ENCODE measurements at places on chromosomes 6 and 20.

DNA sequence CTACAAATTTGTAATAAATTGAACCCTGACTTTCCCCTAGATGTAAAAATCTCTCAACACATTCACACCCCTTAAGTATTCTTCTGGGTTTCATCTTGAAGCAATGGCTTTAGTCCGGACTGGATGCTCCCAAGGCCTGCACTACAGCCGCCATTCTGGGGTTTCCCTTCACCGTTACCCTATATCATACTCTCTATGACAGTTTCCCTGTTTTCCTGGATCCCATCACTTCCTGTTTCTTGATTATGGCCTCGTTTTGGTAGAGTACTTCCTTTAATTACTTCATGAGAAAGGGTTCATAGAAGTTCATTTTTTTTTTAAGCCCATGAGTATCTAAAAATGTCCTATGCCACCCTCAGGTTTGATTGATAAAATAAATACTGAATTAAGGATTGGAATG is 11.7 kb downstream of the FIG4 start:
- DNase-seq: no peak

DNA sequence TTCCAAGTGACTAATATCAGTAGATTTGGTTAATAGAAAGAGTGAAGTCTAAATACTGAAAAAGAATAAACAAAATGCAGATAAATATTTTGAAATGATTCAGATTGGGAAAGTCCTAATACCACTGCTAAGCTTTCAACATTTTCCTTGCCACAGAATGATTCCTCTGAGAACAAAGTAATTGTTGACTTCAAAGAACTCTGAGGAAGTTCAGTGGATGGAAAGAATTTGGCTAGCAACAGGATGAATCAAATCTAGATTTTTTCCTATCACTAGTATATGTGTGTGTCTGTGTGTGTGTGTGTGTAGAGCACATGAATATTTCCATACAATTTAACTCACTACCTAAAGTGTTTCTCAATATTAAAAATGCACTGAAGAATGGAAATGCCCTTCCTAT is 107.9 kb upstream of the PREP start:
- no peak for DNase-seq

- DNase-seq: no peak
Observed at GRCh38 chr6:85866370-85866730, 223.7 kb upstream of the SYNCRIP start.

DNA sequence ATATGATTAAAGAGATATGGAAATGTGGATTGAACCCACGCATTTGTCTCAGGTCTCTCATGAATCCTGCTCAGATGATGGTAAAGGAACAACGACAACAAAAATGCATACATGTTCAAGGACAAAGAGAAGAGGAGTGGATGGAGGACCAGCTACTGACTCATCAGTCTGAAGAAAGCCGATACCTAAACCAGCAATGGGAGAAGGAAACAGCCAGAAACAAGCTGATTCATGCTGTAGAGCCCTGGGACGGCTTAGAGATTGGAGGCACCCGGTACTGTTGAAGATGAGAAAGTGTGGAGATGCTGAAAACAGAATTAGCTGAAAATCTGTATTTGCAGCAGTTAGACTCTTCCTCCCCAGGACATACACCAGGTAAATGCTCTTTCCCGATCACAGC is 14.4 kb upstream of the RIPPLY2 start:
- no peak for DNase-seq

GRCh38 chr20:33688938-33689424 is 2.8 kb upstream of the E2F1 start:
- no peak for DNase-seq

DNA sequence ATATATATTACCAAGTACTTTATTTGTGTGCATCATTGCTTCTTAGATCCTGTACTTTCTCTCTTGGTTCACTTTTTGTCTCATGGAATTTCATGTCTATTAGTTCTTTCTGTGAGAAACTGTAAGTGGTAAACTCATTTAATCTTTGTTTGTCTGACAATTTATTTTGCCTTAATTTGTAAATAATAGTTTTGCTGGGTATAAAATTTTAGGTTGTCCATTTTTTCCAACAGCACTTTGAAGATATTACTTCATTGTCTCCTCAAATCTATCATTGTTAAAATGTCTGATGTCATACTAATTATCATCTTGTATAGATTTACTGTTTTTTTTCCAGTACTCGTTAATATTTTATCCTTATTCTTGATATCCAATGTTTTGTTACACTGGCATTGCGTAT is 205.2 kb upstream of the CDYL start:
- DNase-seq: no peak

DNA sequence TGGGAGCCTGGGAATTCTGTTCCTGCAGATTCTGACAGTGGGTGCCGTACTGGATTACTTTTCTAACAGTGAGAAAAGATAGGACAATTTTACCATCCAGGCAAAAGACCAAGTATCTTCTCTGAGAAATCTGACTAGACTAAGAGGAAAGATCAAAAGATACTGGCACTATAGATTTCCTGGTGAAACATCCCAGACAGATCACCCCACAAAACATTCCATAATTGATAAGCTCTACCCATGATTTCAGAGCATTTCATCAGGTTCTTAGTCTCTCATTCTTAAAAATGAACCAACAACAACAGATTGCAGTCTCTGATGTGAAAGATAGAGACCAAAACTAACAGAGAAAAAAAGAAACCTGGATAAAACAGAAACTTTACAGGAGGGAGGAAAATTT is 13.6 kb upstream of the UBR2 start:
- DNase-seq: no peak

DNA sequence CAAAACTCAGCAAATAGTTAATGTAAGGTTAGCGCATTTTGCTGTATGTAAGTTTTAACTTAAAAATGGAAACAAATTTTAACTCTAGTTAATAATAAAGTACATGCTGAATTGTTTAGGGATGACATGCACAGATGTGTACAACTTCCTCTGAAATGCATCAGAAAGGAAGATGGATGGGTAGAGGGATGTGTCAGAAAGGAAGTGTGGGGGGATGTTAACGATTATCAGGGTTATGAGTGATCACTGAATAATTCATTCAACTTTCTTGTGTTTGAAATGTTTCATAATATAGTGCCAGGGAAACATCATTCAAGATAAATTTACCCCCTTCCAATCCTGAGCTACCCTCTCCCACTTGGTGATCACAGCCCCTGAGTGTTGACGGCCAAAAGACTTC is 87.6 kb downstream of the FOXA2 start:
- DNase-seq: no peak

DNA sequence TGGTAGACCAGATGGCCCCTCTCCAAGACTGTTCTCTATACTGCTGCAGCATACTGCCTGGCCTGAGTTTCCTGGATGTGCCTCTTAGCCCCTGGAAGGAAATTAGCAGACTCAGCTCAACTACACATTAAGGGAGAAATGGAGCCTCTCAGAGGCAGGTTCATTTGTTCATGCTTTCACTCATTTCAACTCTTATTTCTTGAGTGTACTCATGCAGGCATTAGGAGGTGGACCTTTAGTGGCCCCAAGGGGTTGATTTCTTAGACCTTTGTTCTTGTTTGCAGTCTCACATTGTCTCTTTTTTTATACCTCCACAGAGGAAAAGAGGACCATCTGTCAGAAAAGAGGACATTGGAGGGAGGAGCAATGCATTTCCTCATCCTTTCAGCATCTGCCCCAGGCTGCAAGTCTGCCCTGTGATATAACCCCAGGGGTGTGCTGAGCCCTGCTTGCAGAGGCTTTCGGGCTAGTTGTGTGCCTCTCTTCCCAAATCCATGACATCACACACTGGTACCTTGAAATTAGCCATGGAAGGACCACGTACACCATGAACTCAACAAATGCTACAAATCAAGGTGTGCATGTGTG is 456.2 kb downstream of the CD83 start:
- DNase-seq: no peak

DNA sequence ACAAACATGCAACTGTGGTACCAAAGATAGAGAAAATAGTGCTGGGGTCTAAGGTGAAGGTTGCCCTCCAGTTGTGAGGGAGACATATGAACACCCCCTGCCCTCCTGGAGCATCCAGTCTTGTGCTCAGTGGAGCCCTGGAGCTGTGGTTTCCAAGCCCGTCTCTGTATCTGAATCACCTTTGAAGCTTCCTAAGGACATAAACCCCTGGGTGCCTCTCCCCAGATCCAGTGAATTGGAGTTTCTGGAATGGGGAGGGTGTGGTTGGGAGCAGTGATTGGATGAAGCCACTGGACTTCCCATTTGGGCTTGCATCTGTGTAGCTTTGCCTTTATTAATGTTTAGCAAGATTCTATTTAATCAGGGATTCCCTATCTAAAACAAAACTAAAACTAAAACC is 22.4 kb upstream of the E2F3 start:
- no peak for DNase-seq

GRCh38 chr6:13558718-13559117 is 15.7 kb upstream of the SIRT5 start:
- DNase-seq: no peak

- DNase-seq: no peak
Observed at GRCh38 chr6:123276546-123276980, 280.5 kb downstream of the CLVS2 start.

DNA sequence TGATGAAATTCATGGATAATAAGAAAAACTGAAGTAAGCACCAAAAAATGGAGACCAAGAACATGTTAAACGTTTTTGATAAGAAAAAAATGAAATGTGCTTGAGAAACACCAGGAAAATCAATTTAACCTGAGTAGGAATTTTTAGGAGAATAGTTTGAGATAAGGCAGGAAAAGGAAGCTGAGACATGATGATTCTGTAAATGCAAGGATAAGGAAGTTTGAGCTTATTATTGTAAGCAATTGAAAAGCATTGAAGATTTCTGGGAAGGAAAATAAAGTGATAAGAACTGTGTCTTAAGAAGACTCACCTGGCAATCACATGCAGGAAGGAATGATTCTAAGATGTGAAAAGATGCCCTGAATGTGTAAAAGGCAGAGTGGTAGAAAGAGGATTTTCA is 66.6 kb downstream of the ALDH8A1 start:
- no peak for DNase-seq

DNA sequence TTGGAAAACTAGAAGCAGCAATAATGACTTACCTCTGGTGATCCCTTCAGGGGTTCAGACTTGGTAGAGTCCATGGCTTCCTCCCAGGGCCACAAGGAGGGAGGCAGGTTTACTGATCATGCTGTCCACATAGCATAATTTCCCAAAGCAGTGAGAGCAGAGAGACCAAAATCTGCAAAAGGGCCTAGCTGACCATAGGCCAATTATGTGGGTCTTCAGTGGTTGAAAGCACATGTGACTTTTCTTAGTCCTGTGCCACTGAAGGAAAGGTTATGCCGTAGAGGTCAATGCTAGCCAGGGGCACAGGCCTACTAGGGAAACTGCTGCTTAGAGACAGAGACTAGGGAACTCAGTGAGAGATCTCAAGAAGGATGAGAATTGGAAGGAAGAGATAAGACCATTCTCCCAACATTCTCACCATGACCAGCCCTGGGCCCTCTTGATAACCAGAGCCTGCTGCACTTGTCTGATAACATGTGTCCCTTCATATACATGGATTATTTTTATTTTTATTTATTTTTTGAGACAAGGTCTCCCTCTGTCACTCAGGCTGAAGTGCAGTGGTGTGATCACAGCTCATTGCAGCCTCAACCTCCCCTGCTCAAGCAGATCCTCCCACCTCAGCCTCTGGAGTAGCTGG is 2.0 kb upstream of the GTPBP2 start:
- no peak for DNase-seq

GRCh38 chr6:81484251-81484650 is 268.2 kb downstream of the TENT5A start:
- no peak for DNase-seq

DNA sequence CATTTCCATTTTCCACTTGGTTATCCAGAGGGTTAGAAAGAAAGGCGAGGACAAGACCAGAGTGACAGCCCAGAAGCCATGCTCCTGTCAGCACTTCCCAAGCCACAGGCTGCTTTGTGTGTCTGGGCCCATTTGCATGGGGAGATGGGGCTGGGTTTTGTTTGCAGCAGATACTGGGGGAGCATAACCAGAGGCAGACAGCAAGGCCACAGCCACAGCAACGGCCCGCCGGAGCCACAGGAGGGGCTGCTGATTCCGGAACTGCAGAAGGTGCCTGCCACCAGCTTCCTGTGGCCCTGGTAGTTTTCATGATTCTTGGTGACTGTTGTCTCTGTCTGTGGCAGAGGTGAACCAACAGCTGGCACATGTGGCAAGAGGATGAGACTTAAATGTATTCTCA is 106.6 kb downstream of the DLL1 start:
- DNase-seq: no peak

GRCh38 chr6:7624796-7625710 is 35.1 kb downstream of the SNRNP48 start:
- DNase-seq: no peak

DNA sequence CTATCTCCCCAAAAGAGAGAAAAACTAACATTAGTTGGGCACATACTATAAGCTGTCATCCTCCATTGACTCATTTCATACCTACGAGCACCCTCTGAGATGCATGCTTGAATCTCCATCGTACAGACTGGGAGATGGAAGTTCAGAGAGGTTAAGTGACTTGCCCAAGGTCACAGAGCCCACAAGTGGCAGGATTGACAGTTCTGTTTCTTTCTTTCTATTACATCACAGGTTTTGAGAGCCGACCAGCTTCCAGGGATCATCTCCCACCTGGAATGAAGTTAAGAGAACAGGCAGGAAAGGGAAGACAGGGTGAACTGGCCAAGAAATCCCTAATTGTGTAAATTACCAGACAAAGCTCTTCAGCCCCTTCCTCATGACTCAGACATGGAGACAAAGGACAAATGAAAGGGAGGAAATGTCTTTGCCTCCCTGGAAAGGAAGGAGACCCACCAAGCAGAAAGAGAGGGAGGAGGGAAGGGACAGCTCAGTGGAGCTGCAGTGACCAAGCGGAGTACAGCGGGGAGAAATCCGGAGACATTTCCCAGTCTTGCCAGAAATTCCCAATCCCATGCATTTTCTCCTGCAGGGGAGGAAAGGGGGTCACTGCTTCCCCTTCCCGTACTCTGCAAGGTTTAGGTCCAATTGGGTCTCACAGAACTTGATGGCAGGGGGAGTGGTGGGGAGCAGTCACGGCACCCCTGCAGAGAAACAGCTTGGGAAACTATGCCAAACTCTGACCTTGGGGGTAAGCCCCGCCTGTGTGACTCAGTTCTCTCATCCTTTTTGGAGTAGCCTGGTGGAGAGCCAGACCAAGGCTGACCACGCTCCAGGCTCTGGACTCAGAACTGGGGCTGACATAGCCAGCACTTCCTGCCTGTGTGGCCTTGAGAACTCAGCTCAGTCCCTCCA is 154.3 kb downstream of the ANKRD60 start:
- no peak for DNase-seq

- DNase-seq: no peak
Observed at GRCh38 chr6:71391126-71391525, 102.5 kb downstream of the OGFRL1 start.

- no peak for DNase-seq
Observed at GRCh38 chr6:23465912-23466311, 660.1 kb upstream of the NRSN1 start.
